ENCODE measurements at places on chromosomes 3 and 15. TPM values are rescaled to one million over a fixed set of nuclear protein-coding genes. Genes with fewer than 3 reads are reported as not detected.
A peak's percentile ranks its signal among the peaks of the same experiment; 100 is the strongest.

- no peak for DNase-seq
Observed at GRCh38 chr3:100088735-100089368, 25.4 kb downstream of the FILIP1L start.

DNA sequence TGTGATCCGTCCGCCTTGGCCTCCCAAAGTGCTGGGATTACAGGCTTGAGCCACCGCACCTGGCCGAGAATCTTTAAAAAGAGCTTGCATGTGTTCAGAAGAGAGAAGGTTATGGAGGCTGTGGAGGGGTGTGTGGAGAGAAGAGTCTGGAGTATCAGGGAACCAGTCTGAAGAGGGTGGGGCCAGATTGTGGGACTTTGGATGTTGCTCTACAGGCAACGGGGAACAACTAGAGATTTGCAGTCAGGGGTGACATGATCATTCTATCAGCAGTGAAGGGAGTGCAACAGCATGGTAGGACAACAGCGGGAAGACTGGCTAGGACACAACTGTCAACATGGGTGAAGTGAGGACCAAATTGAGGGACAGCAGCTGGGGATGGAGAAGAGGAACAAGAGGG lies 8.9 kb downstream of the SCAMP2 start:
- no peak for DNase-seq

DNA sequence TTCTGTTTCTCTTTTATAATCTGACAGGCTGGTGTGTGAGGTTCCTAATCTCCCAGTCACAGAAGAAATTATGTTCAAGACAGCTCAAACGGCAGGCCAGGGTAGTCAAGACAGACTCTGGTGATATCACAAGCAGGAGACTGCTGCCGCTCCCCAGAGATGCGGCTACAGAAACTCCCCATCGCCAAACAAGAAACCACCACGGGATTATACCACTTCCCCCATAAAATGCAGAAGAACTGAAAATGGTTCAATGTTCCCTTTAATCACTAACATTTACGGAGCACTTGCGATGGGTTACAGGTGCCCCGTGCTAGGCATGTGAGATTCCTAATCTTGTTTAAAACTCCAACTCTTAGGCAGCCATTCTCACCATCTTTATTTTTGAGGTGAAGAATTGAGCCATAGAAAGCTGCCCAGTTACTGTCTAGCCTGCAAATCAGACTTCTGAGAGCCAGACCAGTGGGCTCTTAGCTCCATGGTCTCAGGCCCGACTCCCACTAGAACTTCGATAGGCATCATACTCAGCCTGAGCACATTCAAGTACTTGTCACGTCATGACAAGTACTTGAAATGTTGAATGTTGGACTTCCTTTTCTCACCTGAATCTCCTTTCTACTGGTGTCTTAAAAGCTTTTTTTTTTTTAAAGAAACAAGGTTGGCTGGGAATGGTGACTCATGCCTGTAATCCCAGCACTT lies 58.4 kb downstream of the TBC1D2B start:
- no peak for DNase-seq

DNA sequence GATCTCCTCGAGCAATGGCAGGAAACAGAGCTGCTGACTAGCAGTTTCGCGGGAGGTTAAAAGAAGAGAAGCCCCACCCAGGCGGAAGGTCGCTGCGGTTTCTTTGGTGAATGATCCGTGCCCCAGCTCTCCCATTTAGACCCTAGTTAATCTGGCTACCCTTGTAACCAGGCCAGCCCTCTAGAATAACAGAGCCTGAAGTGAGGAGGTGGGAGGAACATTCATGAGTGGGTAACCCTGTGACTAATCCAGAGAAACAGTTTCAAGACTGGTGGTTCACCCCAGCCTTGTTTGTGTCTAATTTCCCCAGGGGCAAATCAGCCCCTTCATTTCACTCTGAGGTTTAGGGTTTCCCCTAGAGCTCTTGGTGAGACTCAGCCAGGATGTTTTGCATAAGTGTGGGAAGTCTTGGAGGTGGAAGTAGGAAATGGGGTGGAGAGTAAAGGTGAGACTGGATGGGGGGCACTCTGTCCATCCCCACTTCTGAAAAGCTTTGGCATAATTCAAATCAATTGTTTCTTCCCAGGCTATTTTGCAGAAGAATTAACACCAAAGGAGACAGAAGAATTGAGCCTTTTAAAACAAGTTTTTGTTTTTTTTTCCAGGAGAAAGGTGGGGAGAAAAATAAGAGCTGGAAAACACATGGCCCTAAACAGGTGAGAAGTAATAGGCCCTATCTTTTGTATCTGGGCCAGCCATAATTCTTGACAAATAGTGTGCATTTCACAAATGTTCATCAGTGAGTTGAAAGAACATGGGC lies 303.1 kb downstream of the RPLP1 start:
- peak; percentile 62 for DNase-seq

- no peak for DNase-seq
Observed at GRCh38 chr3:70734756-70735155, 422.3 kb upstream of the MDFIC2 start.

GRCh38 chr3:65351753-65352152 lies 664.0 kb upstream of the ADAMTS9 start:
- DNase-seq: no peak

DNA sequence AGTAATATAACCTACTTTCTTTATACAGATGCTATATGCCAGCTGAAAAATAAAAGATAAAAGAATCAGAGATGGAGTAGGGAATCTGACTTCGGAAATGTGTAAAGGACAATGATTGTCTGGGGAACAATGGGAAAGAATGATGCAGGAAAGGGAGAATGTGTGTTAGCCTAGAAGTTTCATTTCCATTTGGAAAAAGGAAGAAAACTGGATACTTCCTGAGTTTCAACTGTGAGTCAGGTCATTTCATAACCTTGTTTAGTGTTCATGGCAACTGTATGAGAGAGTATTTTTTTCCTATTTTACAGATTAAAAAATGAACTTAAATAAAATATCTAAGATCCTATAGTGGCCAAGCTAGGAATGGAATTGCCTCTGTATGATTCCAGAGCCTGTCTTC lies 261.3 kb upstream of the NECTIN3 start:
- DNase-seq: no peak

The TMEM212 gene
- total RNA-seq: not detected

The CFAP92 gene
- not detected for total RNA-seq

The MLF1 gene
- total RNA-seq: 18.2 TPM

Data from SJSA1 (cell line).